ENCODE measurements at places on chromosomes 2 and 18.
A peak's percentile ranks its signal among the peaks of the same experiment; 100 is the strongest.

DNA sequence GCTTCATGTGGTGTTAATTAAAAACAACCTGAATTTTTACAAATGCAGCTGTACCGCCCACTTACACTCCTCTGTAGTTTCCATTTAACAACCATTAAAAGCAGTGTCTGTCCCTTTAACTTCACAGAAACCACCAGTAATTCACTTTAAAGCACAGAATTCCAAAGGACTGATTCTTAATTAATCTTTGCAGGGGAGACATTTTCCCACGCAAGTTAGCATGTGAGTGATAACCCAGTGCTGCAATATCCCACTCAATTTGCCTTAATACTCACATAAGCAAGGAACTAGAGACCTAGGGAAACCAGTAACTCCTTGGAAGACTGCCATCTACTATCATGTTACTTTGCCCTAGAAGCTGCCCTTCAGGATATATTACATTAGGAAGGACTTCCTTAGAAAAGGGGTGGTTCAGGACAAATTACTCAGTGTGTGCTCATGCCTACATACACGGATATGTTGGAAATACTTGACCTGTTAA is 102.3 kb downstream of the OSR1 start:
- DNase-seq, result no peak

- DNase-seq, result no peak
Measured at GRCh38 chr2:227413371-227413770, 25.6 kb upstream of the SCYGR1 start.

GRCh38 chr2:186572705-186573104 is 17.2 kb upstream of the ITGAV start:
- no peak for DNase-seq

- DNase-seq, result no peak
Measured at GRCh38 chr2:219289537-219290361, 10.6 kb downstream of the DNAJB2 start.

- no peak for DNase-seq
Measured at GRCh38 chr2:29212009-29212408, 96.8 kb downstream of the CLIP4 start.

DNA sequence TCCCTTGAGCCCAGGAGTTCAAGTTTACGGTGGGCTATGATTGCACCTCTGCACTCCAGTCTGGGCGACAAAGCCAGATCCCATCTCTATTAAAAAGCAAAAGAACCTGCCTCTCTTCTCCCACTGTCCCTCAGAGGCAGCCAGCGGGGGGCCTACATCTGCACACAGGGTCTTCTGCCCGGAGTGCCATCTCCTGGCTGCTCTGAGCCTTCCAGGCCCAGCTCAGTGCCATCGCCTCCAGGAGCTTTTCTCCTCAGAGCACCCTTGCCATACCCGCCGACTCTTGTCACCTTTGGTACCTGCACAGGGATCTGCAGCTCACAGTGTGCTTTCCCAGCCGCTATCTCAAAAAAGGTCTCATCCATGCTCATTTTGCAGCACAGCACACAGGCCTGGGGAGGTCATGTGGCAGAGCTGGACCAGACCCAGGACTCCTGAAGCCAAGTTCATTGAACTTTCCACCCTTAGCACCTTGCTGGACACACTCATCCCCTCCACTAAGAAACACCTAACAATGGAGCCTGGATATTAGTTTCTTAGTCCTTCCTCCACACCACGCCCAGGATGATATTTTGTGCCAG is 186.3 kb downstream of the HAUS1 start:
- no peak for DNase-seq

GRCh38 chr2:178441426-178441825 is 9.5 kb downstream of the PRKRA start:
- no peak for DNase-seq

GRCh38 chr2:217568289-217568971 is 434.4 kb downstream of the TNS1 start:
- no peak for DNase-seq

DNA sequence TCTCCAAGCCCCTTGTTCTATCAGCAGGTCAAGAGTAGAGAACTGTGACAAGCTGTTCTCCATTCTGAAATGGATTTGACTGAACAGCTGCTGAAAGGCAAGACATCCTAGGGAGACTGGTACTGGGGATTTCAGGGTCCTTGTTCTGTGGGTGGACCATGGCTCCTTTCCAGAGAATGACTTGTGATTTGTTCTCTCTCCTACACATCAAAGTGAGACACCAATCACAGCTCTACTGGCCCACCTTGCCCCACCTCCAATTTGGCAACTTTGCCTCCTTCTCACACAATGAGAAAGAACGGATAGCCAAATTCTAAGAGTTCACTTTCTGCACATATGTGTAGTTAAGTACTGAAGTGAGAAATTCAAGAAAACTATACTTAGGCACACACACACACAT is 67.4 kb downstream of the BCL11A start:
- no peak for DNase-seq

- no peak for DNase-seq
Measured at GRCh38 chr2:223712642-223713041, 110.5 kb upstream of the SCG2 start.

GRCh38 chr2:33673937-33674336 is 74.8 kb upstream of the FAM98A start:
- no peak for DNase-seq

DNA sequence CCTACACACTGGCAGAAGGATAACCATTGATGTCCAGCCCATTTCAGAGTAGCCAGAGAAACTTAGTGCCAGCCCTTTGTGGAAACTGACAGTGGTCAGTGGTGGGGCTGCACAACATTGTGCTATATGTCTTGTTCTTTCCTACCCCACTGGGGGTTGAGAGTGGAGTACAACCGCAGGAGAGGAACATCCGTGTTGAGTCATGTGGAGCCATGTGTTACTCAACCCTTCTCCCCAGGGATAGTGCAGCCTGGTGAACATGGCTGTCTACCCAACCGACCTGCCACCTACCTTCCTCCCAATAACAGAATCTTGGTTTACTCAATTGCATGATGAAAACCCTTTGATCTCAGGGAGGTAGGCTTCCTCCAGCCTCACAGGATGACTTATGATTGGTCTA is 65.3 kb upstream of the MAPK4 start:
- no peak for DNase-seq

GRCh38 chr18:2442726-2443275 is 128.5 kb downstream of the METTL4 start:
- DNase-seq, result no peak

GRCh38 chr2:52222128-52222527 is 1190.2 kb upstream of the NRXN1 start:
- no peak for DNase-seq

- peak; percentile 33 for DNase-seq
Measured at GRCh38 chr2:187581125-187581896, 27.1 kb upstream of the TFPI start.

GRCh38 chr2:204042401-204042800 is 105.8 kb downstream of the ICOS start:
- DNase-seq, result no peak

DNA sequence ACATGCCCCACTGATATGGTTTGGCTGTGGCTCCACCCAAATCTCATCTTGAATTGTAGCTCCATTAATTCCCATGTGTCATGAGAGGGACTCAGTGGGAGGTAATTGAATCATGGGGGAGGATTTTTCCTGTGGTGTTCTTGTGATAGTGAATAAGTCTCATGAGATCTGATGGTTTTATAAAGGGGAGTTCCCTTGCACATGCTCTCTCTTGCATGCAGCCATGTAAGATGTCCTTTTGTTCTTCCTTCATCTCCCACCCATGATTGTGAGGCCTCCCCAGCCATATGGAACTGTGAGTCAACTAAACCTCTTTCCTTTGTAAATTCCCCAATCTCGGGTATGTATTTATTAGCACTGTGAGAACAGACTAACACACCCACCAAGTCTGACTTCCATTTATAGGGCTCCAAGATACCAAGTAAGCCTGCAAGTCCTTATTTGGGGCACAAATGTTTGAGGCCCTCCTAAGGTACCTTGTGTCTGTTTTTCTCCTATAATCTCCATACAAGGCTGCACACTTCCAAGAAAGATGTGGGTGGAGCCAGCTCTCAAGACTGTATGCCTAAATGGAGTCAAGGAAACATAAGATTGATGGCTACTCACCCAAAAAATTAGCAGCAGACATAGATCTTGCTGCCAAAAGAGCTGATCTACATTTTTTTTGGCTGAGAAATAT is 364.7 kb downstream of the TXNL1 start:
- no peak for DNase-seq

- DNase-seq, result no peak
Measured at GRCh38 chr18:36152781-36153180, 23.1 kb downstream of the ELP2 start.

DNA sequence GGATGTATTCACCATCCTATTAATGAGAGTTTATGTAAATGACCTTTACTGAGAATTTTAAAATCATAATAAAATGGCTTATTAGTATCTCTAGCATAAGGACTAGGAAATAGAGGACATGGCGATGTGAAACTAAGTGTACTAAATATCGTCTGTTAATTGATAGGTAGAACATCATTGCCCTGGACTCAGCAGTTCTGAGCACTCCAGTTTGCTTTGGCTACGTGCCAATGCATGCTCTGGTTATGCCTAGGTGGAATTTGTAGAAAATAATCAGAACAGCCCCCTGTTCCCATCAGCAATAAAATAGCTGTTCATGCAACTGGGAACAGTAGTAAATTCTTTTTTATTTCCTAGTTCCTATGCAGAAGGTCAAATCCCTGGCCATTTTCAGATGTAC is 247.8 kb downstream of the DOK6 start:
- no peak for DNase-seq

DNA sequence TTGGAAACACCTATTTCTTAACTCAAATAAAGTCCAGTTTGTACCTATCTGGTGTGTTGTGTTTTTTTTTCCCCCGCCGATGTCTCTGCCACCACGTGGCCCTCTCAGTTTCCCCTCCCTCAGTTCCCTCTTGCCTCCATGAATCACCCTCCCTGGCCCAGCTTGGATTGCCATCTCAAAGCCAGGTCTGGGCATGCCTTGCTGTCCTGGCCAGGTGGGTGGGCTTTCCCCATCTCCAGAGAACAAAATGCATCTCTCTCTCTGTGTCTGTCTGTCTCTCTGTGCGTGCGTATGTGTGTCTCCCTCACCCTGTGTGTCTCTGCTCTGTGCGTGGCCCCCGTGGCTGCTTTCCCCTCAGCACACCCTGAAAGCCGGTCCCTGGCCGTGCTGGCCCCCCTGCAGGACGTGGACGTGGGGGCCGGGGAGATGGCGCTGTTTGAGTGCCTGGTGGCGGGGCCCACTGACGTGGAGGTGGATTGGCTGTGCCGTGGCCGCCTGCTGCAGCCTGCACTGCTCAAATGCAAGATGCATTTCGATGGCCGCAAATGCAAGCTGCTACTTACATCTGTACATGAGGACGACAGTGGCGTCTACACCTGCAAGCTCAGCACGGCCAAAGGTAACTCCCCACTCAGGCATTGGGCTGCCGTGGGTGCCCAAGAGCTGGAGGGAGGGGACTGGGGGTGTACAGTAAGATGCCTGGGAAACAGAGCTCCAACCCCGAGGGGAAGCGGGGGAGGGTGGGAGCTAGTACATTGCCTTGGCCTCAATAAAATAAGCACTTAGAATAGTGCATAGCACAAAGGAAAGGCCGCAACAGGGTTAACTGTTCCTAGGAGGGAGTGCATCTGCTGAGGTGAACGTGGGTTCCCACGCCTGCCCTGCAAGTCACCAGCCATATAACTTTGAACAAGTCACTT is 31.6 kb upstream of the GMPPA start:
- no peak for DNase-seq

DNA sequence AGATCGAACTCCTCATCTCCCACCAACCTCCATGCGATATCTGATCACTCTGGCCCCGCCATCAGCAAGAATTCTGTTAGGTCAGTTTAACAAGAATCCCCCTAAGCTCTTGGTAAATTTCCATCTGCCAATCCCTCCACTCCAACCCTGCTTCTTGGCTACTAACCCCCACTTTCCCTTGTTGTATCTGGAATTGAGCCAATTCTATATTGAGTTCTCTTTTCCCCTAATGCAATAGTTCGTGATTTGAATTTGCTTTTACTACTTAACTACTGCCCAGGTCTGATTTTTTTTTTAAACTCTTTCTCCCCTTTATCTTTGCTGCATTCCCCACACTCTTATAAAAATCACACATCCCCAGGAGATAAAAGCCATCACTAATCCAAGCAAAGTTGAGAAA is 159.3 kb upstream of the STK17B start:
- no peak for DNase-seq

- no peak for DNase-seq
Measured at GRCh38 chr2:212921061-212921460, 230.4 kb downstream of the IKZF2 start.

DNA sequence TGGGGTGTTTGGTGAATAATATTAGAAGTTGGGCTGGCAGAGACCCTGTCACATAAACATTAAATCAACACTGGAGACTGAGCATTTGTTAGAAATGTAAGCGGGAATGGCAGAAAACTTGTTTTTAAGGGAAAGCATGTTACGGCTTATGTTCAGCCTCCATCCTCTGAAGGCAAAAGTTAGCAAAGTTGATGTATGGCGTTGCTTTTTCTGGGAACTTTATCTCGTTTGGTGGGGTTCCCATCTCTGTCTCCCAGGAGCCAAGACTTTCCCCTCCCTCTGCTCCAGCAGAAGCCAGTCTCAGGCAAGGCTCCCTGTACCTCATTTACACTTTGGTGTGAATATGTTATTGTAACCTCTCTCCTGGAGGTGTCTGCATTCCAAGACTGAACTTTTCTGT is 105.1 kb downstream of the MSH2 start:
- no peak for DNase-seq

All from activated T-cell treated with anti-CD3 and anti-CD28 coated beads, Interleukin-2, amount 50 U/mL, for 72 hours (primary cell).